Hypothalamus (tissue), 51 donors: ENCODE measurements at places on chromosomes 16 and 17.

GRCh38 chr17:79490530-79490929 lies 120.3 kb downstream of the RBFOX3 start:
- DNase-seq: no peak

GRCh38 chr16:85610446-85611193 lies 2.5 kb upstream of the GSE1 start:
- peak; percentile 65 for DNase-seq

GRCh38 chr16:3654249-3654991 lies at the start of gene DNASE1:
DNASE1 (plus strand) TSS chr16:3654691; CDS start chr16:3655374, 683 bp downstream.
- peak; percentile 26 for DNase-seq

GRCh38 chr17:67525239-67526135 lies 148.4 kb downstream of the PITPNC1 start:
- no peak for DNase-seq

DNA sequence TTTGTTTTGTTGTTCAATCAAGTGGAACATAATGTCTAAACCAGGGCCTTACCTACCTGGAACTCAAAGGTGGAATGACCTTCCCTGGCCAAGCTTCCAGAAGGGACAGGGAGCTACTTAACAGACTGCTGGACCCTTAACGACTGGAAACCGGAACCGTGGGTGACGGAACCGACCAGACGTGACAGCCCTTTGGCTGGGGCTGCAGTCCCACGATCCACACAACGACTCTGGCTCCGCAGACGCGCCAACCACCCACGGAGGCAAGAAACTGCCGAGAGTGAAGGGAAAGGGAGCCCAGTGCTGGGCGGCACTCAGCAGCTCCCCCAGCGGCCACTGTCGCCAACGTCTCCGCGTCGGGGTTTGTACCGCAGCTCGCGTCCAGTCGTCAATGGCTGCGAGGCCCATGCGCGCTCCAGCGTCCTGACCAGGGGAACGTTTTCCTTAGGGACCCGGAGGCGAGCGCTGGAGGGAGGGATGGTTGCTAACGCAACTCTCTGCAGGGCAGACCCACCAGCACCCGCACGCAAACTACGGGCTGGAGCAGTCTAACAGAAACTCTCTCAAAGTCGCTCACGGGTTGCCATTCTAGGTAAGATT lies 5.5 kb upstream of the KIF22 start:
- peak; percentile 29 for DNase-seq

DNA sequence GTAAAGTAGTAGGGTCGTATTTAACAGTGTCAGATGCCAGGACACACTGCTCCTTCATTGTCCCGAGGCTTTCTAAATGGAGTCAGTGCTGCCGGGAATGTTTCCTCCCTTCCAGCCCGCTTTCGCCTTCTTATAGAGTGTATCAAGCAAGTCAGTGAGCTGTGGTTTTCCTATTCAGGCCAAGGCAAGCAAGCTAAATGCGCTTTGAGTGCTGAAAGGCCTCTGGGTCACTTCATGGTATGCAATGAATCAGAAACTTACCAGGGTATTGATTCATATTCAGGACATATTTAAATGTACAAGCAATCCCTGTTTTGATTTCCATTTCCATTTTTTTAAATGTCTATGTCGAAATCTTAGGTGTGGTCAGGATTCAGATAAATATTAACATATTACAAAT lies 327.9 kb upstream of the SOX9 start:
- no peak for DNase-seq

- DNase-seq: no peak
Measured at GRCh38 chr17:33121756-33122155, 130.1 kb downstream of the SPACA3 start.

DNA sequence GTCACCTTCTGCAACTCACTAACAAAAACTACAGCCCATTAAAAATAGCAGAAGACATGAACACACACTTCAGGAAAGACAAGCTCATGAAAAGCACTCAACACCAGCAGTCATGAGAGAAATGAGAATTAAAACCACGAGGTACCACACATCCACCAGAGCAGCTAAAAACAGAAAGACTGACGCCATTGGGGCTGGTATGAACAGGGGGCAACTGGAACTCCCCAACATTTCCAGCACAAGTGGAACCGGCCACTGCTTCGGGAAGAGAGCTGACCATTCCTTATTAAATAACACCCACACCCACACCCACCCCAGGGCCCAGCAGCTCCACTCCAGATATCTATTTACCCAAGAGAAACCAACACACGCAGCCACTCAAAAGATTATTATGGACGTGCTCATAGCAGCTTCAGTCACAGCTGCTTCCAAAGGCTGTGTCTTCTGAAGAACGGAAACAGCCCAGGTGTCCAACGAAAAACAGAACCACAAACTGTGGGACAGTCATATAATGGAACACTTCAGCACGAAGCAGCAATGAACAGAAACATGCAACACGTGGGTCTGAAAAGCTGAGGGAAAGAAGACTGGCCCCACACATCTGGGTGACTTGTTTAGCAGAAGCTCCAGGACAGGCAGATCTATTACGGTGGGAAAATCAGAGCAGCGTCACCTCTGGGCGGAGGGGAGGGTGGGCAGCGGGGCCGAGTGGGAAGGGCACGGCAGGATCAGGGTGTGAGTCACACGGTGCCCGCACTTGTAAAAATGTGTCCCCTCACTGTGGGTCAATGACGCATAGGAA lies 41.1 kb downstream of the KLHDC4 start:
- no peak for DNase-seq

DNA sequence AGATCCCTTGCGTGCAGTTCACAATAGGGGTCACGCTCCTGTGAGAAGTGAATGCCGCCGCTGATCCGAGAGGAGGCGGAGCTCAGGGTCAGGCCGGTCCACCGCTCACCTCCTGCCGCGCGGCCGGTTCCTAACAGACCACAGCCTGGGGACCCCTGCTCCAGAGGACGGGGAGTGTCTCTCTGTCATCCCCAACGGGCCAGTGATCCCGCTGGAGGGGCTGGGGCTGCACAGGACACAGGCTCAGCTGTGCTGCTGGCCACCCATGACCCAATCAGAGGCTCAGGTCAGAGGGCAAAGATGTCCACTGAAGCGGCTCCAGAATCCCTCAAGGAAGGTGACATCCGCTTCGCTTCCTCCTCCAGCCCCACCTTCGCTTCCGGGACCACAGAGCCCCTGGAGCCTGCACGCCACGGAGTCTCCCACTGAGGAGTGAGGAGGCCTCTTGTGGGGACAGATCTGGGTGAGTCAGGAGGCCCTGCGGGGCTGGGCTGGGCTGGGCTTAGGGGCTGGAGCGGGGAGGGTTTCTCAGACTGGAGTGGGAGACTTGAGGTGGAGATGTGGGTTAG lies 115.4 kb downstream of the METRNL start:
- no peak for DNase-seq

- DNase-seq: peak; percentile 99
Measured at GRCh38 chr16:11742536-11743307, at the start of gene TXNDC11. TXNDC11 (minus strand) TSS chr16:11742857; CDS start chr16:11742730, 127 bp downstream.

DNA sequence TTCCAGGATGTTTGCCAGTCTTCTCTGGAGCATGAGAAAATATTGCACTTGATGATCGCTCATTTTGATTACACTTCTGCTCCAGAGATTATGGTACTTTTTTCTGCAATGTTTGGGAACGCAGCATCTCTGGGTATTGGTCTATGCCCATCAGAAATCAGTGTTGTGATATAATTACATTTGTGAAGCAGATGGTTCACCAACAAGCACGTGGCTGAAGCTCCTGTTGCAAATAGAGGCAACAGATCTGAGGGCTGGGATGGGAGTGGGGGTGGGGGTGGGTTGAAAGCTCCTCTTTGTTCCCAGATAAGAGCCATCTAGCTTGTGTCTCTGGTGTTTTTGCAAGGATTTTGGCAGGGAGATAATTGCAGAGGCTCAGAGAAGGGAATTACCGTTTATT lies 252.3 kb downstream of the SHISA9 start:
- DNase-seq: no peak

- no peak for DNase-seq
Measured at GRCh38 chr17:8649157-8650118, 18.9 kb upstream of the MYH10 start.

DNA sequence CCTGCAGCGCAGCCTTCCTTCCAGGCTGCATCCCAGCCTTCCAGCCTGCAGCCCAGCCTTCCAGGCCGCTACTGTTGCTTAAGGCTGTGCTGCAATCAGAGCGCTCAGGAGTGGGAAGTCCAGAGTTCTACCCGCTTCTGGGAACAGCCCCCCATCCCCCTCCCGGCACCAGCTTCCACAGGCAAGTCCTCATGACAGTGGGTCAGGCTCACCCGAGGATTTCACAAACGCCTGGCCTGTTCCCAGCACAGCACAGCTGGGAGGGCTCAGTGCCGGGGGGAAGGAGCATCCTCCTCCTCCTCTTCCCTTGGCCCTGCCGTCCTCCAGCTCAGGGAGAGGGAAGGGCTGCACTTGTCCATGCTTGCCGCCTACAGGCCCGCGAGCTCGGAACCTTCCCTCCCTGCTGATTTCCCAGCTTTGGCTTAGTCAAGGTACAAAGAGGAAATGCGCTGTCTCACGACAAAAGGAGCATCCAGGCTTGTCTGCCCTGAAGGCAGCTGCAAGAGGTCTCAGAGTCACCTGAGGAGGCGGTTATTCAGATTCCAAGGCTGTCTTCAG lies 8.3 kb downstream of the SOCS3 start:
- peak; percentile 81 for DNase-seq

DNA sequence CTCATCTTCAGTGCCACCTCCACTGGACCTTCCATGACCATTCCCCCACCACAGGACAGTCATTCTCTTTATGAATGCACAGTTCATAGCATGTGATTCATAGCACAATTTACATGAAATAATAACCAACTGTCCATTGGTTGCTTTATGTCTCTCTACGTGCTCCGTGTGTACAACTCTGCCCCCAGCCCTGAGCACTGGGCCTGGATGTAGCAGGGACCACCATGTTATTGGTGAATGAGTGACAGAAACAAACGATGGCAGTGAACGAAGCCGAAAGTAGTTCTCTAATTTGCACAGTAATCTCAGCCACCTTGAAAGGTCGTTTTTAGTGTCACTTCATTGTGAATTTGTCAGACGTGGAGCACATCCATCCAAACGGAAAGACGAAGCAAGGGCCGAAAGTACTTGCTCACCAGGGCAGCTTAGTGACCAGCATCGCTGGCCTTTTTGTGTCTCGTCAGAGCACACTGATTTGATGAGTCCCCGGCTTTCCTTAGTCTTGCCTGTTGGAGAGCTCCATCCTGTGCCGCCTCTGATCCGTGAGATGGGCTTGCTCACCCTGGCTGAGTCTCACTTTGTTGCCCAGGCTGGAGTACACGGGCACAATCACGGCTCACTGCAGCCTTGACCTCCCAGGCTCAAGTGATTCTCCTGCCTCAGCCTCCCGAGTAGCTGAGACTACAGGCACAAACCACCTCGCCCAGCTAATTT lies 95.3 kb downstream of the CMIP start:
- DNase-seq: no peak

DNA sequence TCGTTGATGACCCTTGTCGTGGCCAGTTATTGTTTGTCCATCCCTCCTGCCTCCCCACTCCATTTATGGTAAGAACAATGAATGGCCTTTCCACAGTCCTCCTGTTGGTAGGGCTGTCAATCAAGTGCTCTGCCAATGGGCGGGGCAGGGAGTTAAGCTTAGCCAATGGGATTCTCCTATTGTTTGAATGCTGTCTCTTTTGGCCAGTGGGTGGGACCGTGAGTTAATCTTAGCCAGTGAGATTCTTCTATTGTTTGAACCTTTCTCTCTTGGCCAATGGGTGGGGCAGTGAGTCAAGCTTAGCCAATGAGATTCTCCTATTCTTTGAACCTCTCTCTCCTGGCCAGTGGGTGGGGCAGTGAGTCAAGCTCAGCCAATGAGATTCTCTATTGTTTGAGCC lies 85.4 kb downstream of the IRX3 start:
- no peak for DNase-seq

DNA sequence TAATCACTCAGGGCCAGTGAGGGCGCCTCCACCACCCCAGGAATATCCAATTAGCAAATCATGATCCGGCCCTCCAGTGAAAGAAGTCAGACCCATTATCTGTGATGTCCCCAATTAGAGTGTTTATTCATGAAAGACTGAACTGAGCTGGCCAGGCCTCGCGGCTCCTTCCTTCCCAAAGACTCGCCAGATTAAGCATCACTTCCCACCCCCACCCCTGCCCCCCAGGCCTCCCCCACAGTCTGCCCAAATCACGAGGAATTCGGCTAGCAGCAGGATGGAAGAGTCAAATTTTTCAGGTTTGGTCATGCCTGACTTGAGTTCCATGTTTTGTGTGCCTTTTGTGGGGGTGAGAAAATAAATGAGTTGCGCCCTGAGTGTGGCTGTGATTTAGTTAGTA lies 298.4 kb upstream of the SALL1 start:
- DNase-seq: no peak

DNA sequence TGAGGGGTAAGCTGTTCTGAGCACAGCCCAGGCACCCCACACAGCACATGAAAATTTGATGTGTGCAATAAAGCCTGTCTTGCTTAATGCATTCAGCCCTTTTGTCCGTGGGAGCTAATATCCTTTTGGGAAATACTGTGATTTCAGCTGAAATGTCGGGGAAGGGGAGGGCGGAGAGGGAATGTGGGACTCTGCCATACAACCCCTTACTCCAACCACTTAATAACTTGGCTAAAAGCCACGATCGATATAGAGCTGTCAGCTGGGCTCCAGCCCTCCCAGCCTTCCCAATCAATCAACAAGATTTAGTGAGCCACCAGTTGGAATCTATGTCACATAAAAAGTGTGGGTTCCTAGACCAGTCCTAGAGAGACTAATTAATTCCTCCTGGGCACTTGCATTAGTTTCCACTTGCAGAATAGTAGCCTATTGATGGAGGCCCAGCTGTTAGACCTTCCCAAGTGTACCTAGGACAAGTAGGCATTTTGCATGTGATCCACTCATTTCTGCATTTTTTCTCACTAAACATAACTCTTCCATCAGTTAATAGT lies 82.7 kb upstream of the PIRT start:
- no peak for DNase-seq

- DNase-seq: no peak
Measured at GRCh38 chr16:80142940-80143339, 397.9 kb upstream of the DYNLRB2 start.

DNA sequence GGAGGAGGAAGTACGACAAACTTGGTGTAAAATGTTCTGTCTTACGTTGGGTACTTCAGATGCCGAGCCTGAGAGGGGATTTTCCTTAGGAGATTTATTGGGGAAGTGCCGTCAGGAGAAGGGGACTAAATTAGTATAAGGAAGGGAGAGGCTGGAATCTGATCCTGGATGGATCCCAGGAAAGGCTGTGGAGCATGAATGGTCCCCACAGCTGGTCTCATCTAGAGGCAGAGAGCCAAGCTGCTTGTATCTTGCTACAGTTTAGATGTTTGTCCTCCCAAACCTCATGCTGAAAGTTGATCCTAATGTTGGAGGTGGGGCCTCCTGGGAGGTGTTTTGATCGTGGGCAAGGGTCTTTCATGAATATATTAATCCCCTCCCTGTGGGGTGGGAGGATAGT lies 798.4 kb upstream of the EEF2KMT start:
- no peak for DNase-seq
